ENCODE measurements at places on chromosomes 13 and 19.

- no peak for DNase-seq
Measured at GRCh38 chr13:51865838-51866237, 4.1 kb downstream of the CCDC70 start.

DNA sequence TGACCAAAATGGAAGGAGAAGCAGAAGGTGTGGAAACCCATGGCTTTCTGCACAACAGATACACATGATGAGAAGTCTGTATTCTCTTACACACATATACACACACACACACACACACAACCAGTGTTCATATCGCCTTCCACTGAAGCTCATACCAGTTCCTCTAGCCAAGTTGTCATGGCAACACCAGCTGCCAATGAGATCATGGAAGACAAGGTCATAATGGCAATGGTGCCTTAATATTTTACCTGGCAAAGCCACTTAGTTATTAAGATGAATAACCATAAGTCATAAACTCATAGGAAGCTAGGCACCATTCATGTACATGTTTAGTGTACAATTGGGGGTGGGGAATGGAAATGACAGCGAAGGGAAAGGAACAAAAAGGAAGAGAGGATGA lies 2.6 kb upstream of the DHRS12 start:
- peak; percentile 40 for DNase-seq

DNA sequence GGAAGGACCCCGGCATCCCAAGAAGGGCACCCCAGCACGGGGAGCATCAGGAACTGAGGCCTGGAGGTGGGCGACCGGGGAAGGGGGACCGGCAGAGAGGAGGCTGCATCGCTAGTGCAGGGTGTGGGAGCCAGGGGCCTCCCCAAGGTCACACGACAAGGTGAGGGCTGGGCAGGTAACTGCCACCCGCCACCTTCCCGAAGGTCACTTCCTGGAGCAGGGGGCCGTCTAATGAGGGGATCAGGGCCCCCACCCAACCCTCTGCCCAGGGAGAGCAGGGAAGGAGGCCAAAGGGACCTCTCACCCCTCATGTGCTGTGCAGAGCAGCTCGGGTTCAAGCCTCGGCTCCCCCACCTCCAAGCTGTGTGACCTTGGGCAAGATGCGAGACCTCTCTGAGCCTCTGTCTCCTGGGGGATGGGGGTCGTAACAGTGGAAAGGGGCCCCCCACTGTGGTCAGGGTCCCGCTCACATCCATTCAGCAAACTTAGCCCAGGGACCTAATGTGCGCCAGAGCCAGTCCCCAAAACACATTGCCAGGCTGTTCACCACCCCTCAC lies 6.0 kb downstream of the ZBTB7A start:
- DNase-seq: peak; percentile 49

DNA sequence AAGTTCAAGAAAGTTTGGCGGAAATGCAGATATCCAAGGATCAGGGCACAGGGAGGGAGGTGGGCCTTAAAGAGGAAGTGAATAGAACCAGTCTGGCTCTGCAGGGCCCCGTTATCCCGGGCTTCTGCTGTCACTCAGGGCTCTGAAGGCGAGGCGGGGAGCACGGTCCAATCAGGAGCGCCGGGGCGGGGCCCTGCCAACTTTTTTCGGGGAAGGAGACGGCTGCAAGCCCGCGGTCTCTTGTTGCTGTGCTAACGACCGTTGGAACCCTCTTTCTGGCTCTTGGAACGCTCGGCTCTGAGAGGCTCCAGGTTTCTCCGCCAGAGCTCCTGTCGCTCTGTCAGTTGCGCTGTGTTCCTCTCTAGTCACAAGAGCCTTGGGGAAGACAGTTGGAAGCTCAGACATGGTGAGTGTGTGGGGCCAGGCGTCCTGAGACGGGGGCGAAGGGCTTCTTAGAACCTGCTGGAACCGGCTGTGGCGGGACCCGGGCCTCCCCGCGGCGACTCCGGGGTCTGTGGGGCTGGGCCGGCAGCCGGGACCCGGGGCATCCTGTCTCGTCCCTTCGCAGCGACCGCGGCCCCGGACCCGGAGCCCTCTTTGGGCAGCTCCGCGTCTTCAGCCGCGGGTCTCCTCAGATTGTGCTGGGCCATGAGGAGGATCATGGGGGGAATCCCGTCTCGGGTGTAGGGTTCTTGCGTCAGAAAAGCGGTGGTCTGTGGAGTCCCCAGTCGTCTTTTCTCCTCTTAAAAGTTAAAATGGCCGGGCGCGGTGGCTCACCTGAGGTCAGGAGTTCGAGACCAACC lies 27.7 kb downstream of the ZNF844 start:
- DNase-seq: peak; percentile 94

GRCh38 chr13:35812736-35813135 lies 318.4 kb downstream of the DCLK1 start:
- DNase-seq: peak; percentile 39

DNA sequence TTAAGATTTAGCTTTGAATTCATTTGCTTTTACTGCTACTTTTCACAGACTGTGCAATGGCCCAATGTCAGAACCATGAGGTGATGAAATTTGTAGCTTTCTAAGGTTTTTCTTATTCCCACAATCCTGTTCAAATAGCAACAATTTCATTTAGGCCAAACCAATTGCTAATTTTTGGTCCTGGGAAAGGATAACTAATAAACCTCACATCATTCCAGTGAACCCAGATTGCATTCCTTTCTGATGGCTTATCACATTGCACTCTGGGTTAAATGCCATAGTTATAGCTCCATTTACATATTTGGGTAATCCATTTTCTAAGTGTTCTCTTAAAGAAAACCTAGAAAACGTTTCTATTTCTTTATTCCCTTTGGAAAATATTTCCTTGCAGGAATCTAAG lies 22.9 kb upstream of the POMP start:
- DNase-seq: no peak

GRCh38 chr13:97945792-97946419 lies 7.6 kb upstream of the IPO5 start:
- no peak for DNase-seq

DNA sequence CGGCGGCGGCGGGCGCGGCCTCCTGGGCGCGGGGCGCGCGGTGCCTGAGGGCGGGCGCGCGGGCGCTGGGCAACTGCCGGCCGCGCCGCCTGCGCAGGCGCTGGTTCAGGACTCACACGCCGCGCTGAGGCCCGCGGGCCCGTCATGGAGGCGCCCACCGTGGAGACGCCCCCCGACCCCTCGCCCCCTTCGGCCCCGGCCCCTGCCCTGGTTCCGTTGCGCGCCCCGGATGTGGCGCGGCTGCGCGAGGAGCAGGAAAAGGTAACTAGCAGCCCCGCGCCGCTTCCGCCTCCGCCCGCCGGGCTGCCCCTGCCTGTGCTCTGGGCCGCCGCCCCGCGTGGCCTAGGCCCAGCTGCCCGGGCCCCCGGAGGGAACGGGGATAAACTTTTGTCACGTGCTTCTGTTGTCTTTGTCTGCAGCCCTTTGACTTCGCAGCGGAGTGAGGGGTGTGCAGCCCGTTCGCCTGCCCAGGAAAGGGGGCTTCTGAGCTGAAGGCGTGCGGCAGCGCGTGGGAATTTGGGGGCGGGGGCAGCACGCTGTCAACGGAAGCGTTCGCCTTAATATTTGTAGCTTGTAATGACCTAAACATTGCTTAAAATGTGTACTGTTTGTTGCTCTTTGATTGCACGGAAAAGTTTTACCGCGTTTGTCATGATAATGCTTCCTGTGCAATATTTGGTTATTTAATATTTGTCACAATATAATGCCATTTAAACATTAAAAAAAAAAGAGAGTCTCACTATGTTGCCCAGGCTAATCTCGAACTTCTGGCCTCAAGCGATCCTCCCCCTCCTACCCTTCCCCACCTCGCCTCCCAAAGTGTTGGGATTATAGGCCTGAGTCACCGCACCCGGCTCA lies 594 bp downstream of the URI1 start:
- DNase-seq: peak; percentile 86

- DNase-seq: no peak
Measured at GRCh38 chr13:37647031-37647650, 48.6 kb upstream of the POSTN start.

DNA sequence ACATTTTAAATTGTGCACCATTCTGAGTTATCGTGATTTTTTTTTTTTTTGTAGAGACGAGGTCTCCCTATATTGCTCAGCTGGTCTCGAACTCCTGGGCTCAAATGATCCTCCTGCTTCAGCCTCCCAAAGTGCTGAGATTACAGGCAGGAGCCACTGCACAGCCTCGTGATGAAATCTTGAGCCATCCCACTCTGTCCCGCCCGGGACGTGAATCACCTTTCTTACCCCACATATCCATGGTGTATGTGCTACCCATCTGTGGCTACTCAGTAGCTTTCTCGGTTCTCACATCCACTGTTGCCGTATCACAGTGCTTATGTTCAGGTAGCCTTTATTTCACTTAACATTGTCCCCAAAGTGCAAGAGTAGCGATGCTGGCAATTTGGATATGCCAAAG lies 26.5 kb downstream of the PAK4 start:
- no peak for DNase-seq

DNA sequence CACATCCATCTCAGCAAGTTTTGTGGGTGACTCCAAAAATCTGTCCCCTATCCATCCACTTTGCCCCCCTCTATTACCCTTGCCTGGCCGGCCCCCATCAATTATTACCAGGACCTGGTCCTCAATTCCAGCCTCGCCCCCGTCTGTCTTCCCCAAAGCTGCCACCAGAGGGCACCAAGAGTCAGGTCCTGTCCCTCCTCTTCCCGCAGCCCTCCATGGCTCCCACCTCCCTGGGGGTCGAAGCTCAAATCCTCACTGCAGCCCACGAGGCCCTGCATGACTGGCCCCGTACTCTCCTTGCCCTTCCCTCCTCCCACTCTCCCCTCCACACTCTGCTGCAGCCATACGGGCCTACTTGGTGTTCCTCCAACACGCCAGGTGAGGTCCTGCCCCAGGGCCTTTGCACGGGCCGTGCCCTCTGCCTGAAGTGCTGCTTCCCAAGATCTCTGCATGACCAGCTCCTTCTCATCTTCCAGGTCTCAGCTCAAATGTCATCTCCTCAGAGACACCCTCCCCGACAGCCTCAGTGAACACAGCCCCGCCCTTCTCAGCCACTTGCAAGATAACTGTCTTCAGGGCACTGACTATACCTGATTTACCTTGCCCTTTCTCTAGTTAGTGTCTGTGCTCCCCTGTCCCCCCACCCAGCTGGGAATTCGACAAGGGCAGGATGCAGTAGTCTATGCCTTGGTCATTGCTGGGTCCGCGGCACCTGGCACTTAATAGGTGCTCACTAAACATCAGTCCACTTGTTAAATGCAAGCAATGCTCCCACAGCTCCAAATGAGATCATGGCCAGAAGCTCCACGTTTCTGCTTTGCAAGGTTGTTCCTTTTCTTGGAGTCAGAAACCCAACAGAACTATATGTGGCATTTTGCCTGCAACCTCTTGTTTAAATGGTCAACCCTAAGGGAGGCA lies 16.8 kb upstream of the SEMA6B start:
- DNase-seq: peak; percentile 79

- no peak for DNase-seq
Measured at GRCh38 chr13:66612983-66613382, 617.2 kb downstream of the PCDH9 start.

DNA sequence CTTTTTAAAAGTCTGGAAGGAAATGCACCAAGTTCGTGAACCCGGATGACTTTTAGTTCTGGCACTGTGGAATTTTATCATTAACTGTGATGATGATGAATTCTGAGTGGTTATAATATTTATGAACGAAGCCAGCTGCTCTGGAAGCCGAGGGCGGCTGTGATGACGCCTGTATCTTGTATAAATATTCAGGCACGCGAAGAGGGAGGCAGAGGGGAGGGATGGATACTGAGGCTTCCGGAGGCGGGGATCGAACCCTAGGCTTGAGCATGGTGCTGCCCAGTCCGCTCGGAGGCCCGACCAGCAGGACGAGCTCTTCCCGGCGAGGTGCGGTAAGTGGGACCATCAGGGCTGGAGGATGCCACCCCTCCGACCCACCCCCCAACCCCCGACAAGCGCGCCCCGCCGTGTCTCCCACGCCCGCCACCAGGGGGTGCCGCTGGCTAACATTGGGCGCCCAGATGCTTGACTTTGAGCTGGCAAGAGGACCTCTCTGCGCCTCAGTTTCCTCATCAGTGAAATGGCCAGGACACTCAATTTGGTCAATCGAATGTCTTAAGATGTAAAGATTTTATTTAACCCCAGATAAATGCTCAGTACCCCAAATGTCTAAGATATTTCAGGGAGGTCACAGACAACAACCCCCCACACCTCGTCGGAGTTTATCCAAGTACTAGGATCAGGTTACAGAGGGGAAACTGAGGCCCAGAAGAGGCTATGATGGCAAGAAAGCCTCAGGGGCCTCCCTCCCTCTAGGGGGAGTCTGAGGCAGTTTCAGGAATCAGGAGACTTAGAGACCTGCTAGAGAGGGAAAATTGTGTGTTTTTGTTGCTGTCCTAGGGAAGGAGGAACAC lies 4.5 kb upstream of the RAB3A start:
- DNase-seq: peak; percentile 78

DNA sequence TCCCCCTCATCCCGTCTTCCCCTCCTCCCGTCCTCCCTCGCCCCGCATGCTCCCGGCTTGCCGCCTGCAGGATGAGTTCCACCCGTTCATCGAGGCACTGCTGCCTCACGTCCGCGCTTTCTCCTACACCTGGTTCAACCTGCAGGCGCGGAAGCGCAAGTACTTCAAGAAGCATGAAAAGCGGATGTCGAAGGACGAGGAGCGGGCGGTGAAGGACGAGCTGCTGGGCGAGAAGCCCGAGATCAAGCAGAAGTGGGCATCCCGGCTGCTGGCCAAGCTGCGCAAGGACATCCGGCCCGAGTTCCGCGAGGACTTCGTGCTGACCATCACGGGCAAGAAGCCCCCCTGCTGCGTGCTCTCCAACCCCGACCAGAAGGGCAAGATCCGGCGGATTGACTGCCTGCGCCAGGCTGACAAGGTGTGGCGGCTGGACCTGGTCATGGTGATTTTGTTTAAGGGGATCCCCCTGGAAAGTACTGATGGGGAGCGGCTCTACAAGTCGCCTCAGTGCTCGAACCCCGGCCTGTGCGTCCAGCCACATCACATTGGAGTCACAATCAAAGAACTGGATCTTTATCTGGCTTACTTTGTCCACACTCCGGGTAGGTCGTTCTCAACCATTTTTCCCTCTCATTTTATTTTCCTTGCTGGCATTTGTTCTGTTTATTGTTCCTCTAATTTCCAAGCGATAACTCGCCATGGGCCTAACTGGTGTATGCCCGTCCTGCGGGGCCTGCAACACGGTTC lies 29.8 kb downstream of the NFIX start:
- DNase-seq: no peak

- DNase-seq: no peak
Measured at GRCh38 chr19:50979758-50980157, 4.0 kb downstream of the KLK7 start.

GRCh38 chr19:41527089-41527488 lies 48.9 kb upstream of the CEACAM21 start:
- DNase-seq: no peak

- no peak for DNase-seq
Measured at GRCh38 chr13:29476046-29476445, 119.4 kb downstream of the SLC7A1 start.

GRCh38 chr13:78103936-78104335 lies 185.3 kb upstream of the EDNRB start:
- DNase-seq: no peak

GRCh38 chr13:28494778-28495537 lies at the start of gene FLT1:
Gene FLT1, minus strand, starts transcription at chr13:28495128. Its CDS starts 285 bp downstream, at chr13:28494843.
- peak; percentile 56 for DNase-seq

Data from kidney (tissue), 22 donors.